ENCODE measurements at places on chromosomes 3 and 15.

GRCh38 chr3:125513490-125514115, 6.4 kb downstream of the SNX4 start:
- DNase-seq: no peak

DNA sequence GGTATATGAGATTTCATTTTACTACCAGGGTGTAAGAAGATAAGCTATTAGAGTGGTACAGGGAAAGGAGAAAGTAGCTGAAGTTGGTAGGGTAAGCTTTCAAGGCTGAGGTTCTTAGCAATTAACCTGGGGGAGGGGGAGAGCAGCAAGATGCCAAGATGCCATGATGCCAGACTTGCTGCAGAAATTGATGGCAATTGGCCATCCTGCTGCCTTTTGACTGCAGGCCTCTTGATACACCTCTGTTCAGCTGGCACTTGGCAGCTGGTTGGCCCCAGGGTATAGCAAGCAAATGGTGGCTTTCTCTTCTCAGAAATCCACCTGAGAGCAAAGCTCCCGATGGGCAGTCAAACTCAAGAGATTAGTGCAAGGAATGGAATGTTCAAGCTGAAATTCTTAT, 21.4 kb upstream of the DPH6 start:
- no peak for DNase-seq

DNA sequence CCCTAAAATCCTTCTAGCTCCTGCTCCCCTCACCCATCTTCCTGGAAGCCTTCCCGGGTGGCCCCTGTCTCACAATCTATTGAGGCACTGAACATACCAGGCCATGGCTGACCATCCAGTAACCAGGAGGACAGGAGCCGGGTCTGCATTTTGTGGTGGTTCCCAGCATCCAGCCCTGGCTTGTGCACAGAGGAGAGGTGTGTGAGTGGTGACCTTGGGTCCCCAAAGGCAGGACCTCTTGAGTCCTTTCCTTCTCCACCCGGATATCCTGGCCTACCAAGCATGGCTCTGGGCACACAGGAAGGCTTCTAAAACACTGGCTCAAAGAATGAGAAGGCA, 7.8 kb downstream of the CSK start:
- DNase-seq: no peak

GRCh38 chr3:52570076-52570475, 33.7 kb downstream of the UQCC5 start:
- DNase-seq: no peak

DNA sequence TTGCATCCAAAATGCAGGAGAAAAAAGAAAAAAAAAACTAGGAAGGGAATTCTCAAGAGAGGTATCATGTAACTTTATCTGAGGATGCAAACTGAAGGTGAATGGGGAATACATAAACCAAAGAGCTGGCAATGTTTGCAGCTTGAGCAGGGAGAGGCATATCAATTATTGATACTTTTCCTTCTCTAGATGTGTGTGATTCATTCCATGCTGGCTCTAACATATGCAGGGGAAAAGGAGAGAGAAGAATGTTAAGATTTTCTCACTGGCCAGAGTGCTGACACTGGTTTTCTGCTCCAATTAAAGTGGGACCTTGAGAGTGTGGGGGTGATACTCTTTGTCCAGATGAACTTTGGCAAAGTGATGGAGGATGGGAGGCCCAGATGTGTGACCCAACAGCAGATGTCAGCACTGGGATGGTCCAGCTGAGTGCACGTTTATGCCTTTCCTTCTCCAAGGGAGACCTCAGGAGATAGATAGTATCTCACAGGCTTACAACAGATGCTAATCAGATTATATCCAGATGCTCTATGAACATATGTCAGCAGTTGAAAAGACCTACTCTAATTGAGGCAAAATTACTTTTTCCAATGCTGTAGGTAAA, 50.0 kb upstream of the PSMD6 start:
- DNase-seq: no peak

DNA sequence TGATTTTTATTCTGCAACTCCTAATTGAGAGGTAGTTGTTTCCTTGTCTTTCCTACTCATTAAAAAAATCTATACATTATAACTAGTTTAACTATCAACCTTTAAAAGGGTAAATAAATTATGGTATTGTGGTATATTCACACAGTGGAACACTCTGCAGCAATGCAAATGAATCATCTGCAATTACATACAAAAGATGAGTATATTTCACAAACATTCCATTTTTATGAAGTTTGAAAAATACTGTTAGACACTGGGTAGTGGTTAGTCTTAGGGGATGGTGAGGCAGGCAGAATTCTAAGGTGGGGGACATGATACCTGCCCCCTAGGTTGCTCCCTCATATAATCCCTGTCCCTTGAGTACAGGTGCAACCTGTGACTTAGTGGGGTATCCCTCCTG, 44.0 kb upstream of the MAGI1 start:
- DNase-seq: no peak

GRCh38 chr3:151962352-151962751, 88.9 kb downstream of the SUCNR1 start:
- no peak for DNase-seq

DNA sequence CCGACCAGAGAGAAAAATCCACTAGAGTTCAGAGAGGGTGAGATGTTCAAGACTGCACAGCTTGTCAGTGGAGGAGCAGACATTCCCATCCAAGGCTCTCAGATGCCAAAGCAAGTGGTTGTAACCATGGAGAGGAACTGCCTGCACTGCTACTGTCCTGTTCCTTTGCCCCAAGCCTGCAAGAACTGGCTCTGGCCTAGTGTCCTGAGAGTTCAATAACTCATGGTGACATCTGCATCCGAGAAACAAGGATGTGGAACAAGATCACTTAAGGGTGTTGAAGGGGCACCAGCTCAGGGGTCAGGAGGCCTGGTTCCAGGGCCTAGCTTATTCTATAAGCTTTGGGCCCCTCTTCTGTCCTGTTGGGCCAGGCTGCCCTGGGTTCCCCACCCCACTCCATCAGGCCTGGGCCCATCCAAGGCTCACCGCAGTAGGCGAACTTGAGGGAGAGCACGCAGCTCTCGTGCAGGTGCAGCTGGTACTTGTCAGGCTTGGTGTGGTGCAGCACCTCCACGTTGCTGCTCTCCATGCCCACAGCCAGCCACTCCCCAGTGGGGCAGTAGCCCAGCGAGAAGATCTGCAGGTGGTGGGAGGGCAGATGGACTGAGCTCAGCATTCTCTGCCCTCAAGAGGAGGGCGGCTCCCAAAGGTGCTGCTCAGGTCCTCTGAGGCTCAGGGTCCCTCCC, 45.6 kb downstream of the TLE3 start:
- DNase-seq: no peak

DNA sequence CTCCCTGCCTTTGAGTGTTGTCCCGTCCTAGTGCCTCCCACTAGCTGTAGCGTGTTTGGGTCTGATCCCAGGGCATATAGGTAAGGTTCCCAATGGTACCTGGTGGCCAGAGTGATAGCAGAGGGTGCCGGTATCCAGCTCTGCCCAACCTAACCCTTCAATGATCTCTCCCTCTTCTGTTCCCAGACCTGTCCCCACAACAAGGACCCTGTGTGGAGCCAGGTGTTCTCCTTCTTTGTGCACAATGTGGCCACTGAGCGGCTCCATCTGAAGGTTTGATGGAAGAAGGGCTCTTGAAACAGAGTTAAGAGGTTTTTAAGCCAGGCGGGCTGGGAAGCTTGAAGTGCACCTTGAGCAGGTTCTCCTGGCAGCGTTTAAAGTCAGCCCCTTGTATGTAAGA, 35.5 kb downstream of the ESYT3 start:
- no peak for DNase-seq

DNA sequence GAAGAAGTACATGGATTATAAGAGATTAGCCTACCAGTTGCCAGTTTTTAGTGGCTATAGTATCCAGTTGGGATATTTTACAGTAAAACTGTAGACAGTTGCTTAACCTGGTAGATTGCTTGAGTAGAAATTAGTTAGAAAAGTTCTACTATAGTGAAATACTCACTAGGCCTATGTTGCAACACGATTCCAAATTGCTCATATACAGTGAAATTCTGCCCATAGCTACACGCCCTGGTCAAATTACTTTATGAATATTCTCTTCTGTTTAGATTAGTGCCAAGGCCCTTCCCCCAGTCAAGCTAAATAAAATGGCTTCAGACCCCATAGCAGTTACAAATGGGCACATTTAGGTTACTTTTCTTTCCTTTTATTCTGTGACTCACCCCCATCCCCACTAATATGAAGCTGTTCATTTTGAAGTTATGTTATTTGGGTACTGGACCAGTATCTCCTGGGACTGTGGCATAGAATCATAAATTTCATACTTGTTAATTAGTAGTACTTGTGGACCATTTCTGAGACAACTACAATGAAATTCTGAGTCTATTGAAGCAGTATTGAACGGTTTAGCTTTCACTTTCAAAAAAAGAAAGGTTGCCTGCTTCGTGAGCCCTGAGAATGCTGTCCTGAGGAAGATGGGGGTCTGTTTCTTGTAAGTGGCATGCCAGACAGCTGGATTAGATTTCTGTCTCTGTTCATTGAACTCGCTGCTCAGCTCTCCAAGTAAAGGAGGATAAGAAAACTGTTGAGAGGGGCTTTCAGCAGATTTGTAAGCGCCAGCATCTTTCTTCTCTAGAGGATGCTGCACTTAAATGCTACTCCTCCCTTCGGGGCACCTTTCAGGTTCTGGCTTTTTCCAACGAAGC, 65.8 kb upstream of the CFAP20DC start:
- DNase-seq: no peak

DNA sequence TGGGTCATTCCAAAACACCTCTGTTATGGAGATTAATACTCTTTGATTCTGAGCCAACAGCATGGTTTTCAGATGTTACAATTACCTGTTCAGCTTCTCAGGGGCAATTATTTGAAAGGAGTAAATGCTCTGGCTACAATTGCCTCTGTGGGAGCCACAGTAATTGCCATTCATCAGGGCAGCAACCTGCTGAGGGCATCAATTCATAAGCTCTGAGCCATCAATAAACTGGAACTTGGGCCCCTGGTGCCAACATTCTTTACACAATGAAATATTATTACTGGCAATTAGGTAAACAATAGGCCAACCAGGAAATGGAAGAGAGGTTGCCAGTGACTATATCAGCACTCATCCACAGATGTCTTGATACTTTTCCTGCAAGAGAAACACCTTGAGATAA, 660.8 kb downstream of the MECOM start:
- no peak for DNase-seq

DNA sequence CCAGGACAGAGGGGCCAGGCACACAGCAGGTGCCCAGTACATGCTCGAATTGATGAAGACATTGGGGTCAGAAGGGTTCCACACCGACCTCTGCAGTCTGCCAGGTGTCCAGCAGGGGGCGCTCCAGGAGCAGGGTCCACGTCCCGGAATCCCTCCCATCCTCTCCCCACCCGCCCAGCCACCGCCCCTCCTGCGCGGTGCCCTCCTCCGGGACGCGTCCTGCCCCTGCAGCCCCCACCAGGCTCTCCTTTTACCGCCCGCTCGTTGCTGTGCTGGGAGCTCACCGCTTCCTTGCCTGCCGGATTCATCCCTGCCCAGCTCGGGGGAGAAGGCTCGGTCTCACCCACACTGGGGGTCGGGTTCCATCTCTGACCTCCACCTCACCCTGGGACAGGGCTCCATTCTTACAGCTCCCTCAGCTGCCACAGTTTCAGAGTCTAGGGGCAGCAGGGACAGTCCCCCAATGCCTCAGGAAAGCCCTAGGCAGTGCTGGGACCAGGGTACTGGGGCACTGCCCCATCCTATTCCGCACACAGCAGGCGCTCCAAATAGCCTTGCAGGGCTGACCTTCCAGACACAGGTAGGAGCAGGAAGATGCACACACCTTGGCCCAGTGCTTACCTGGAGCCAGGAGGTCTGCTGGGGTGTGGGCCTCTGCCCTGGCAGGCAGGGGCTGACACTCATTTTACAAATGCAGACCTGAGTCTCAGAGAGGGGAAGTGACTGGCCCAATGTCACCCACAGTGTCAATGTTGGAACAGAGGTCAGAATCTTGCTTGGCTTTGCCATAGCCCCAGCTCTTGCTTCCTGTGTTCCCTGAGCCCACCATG, 31.0 kb downstream of the GRIP2 start:
- DNase-seq: no peak

DNA sequence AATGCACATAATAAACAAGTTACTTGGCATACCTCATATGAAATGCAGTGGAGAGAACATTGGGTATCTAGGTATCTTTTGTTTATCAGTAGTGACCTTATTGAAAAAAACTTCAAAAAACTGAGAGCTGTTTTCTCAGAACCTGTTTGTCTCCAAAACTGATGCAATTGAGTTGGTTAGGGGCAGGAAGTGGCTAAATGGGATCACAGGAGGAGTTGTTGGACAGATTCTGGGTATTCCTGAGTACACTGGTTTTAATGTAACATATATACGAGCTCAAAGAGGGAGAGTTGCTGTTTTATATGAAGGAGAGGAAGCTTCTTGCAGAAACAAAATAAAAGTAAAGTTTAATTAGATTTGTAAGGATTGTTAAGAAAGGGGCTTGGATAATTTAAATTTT, 159.5 kb downstream of the C3orf70 start:
- no peak for DNase-seq

DNA sequence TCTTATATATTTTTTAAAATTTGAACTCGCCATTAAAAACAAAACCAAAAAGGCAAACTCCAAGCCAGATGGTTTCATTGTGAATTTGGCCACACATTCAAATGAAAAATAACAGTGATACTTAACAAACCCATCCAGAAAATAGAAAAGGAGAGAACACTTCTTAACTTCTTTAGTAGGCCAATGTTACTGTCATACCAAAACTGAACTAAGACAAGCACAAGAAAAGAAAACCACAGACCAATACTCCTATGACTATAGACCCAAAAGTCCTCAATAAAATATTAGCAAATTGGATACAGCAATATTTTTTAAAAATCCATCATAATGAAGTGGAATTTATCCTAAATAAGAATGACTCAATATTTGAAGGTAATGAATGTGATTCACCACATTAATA, 73.5 kb upstream of the ALDH1A3 start:
- no peak for DNase-seq

GRCh38 chr3:52056521-52056967, at the start of gene DUSP7:
DUSP7 (minus strand) TSS chr3:52056571; CDS start chr3:52056366, 205 bp downstream.
- no peak for DNase-seq

DNA sequence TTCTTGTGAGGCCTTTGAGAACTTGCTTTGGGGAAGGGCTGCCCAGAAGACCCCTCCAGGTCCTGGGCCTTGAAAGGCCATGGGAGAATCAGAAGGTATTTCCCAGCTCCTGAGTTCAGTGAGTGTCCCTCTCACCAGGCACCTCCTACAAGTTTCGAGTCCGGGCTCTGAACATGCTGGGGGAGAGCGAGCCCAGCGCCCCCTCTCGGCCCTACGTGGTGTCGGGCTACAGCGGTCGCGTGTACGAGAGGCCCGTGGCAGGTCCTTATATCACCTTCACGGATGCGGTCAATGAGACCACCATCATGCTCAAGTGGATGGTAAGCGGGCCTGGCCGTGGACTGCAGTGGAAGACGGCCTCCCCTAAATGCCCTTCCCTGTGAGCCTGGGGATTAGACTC, 68.3 kb downstream of the BOC start:
- no peak for DNase-seq

DNA sequence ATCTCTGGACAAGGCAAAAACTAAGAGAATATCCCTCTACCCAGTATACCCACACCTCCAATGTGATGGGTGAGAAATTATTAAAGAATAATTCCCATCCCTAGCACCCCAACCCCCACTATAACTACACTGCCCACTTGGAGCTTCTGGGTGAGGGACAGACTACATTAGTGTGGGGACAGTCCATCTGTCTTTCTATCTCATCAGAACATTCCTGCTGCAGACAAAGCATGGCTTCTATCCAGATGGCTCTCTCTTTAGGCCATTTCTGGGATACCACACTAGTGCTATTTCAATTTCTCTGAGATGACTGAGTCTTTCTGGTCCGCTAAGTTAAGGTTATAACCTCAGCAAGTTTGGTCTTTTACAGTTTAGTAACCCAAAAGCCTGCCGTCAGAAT, 6.6 kb downstream of the CSNK1G1 start:
- no peak for DNase-seq
